ENCODE measurements at places on chromosomes 13 and 19.

GRCh38 chr13:97441368-97441767 is 7.4 kb downstream of the RAP2A start:
- no peak for DNase-seq

GRCh38 chr13:31964168-31964567 is 67.4 kb upstream of the FRY start:
- no peak for DNase-seq

GRCh38 chr19:19068659-19069654 is 5.2 kb downstream of the SLC25A42 start:
- DNase-seq: no peak

DNA sequence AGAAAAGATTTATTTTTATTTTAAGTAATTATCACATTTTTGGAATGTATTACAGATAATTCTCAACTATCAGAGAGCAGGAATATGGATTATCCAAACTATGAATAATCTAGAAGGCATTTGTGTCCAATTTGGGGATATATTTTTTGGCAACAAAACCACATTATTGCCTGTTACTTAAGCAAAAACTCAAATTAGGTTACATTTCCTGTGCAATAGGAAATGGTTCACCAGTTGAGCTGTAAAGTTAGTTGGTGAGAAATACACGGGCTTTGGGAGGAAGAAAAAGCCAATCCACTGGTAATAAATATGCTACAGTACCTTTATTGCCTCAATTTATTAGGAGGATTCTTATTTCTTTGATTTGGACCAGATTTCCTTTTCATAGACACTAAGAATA is 1075.2 kb downstream of the PCDH9 start:
- no peak for DNase-seq

- no peak for DNase-seq
These were observed 4.2 kb downstream of the TUBGCP3 start for GRCh38 chr13:112583592-112584277.

GRCh38 chr13:32940601-32941000 is 75.6 kb upstream of the KL start:
- no peak for DNase-seq

GRCh38 chr13:29761815-29762214 is 88.6 kb downstream of the UBL3 start:
- no peak for DNase-seq

DNA sequence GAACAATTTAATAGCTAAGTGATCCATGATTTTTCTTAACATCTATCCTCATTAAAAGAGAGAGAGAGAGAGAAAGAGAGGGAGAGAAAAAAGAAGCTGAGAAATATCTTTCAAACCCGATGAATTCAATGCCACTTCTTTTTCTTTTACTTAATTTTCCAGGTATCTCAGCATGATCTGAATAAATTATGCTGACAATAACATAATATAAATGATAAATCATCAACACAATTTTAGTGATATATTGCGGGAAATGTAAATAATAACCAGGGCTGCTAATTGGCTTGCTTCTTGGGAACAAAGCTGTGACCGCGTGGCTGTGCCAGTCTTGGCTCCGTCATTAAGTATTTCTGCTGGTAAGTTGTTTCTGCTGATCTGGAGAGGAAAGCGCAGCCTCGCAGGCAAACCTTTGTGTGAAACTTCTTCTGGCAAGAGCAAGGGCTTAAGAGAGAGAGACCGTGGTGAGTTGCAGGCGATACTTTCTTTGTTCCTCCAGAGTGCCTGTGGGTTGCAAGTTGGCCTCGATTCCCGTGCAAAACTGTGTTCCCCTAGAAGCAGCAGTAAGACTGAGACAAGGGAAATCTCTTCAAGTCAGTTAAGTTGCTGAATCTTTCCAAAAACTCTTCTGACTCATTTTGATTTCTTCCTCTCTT is 489.1 kb upstream of the TSHZ3 start:
- no peak for DNase-seq

- DNase-seq: no peak
These were observed 34.3 kb downstream of the N4BP2L2 start for GRCh38 chr13:32504263-32504662.

DNA sequence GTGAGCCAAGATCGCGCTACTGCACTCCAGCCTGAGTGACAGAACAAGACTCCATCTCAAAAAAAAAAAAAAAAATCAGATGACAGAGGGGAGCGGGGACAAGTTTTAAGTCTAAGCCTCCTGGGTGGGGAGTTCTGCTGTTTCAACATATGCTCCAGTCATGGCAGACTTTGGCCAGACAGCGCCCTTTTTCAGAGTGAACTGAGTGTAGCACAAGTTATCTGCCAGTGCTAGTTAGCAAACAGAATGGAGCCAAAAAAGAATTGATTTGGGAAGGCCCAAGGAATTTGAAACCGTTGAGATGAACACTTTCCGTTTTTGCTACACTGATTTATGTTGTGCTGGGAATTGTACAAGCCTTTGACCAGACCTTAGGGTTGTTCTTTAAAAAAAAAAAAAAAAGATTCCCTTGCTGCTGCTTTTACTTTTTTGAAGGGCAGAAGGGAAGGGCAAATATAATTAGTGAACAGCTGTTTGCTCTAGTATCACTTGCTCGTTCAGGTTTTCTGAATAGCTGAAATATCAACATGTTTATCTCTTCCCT is 5.7 kb downstream of the ACTN4 start:
- no peak for DNase-seq

DNA sequence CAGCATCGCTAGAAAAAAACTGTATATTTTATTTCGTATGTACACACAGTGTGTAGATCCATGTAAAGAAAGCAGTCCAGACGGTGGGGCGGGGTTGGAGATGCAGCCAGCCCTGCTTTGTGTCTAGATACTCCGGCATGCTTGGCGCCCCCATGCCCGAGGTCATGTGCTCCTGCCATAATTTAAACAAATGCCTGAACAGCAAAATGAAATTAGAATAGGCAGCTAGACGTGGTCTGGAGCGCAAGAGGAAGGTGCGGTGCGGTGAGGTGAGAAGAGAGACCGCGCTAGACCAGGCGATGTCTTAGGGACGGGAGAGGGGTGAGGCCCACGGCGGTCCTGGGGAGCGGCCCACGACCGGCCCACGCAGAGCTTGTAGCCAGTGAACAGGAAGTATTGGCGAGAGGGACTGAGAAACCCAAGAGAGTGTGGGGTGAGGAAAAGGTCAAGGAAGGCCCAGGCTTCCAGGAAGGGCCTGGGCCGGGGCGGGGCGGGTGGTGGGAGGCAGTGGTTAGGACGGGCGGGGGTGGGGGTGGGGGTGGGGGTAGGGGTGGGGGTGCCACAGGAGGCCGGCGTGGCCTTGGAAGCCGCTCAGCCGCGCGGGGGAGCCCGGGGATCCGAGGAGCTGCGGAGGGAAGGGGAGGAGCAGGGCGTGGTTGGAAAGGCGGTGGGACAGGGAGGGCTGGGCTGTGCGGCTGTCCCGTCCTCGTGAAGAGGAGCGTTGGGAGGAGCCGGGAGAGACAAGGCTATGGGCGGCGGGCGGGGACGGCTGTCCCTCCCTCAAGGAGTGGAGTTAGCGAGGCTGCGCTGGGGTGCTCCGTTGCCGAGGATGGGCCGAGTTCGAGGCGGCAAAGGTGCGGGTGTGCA is 254.7 kb upstream of the SGCG start:
- no peak for DNase-seq

GRCh38 chr19:38060331-38060730 is 153.3 kb downstream of the SIPA1L3 start:
- DNase-seq: no peak

DNA sequence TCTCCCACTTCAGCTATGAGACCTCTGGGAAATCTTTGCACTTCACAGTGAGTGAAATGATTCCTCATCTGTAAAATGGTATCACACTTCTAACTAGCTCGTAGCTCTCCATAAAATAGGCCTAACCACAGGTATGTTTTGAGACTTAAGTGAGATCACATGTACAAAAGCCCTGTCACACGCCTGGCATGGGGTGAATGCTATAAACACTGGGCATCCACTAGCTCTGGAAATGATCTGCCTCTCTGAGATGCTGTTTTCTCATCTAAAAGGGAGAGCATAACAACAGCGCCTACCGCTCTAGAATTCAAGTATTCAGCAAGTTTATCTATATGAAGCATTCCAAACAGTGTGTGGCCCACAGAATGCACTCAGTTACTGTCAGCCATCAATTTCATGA is 2.2 kb downstream of the AKT2 start:
- DNase-seq: no peak

- DNase-seq: peak; percentile 53
These were observed at the start of gene RASAL3 for GRCh38 chr19:15464394-15465385. Gene RASAL3, minus strand, starts transcription at chr19:15464544. Its CDS starts 186 bp downstream, at chr19:15464358.

- DNase-seq: no peak
These were observed 11.6 kb downstream of the ZNF160 start for GRCh38 chr19:53091413-53092254.

DNA sequence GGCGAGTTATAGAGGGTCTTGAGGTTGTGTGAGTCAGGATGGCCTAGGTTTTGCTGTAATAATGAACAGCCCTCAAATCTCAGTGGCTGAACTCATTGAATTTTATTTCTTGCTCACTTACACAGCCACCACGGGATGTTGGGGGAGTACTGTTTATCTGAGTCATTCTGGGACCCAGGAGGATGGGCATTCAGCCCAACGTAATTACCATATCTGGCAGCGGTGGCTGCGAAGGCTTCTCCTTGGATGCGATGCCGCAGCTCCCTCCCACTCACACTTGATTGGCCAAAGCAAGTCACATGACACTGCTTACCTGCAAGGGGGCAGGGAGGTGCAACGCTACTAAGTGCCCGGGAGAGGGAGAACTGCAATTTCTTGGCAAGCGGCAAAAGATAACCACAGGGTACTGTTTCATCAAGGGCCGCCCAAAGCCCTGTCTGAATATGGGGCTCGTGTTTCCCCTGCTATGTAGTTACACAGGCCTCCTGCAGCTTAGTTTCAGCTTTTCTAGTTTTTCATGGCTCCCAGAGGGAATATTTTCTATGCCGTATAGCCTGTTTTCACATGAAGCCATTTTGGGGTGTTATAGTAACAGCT is 19.9 kb downstream of the ZSWIM9 start:
- peak; percentile 49 for DNase-seq

- DNase-seq: no peak
These were observed 5.6 kb downstream of the GFY start for GRCh38 chr19:49430678-49431329.

GRCh38 chr13:103289681-103290080 is 223.5 kb upstream of the SLC10A2 start:
- DNase-seq: no peak

DNA sequence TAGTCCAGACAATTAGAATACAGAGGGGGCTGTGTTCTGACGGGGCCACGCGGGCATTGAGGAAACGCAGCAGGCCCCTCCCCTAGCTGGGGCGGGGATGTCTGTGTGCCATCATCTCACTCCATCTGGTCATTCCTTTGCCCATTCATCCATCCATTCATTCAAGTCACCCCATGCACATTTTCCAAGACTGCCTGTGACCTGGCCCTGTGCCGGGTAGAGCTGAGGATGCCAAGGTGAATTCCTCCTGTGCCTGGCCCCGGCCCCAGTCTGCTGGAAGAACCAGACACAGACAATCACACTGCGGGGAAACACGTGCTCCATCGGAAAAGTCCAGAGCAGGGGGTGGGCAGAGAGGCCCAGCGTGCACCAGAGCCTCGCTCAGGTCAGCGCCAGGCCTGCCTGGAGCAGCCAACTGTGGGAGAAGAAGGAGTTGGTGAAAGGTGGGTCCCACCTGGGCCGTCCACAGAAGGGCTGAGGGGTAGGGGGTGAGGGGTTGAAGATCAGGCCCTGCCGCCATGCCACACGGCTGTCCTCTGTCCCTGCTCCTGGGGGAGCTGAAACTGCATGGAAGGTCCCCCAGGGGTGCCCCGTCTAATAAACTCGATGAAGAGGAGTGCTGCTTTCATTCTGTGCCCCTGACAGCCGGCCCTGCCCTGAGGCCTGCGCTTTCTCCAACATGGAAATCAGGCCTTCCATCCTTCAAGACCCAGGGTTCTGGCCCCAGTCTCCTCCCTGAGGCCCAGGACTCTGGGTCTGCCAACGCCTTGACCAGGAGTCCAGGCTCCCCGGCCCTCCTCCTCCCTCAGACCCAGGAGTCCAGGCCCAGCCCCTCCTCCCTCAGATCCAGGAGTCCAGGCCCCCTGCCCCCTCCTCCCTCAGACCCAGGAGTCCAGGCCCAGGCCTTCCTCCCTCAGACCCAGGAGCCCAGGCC is 1.6 kb upstream of the CACNG6 start:
- DNase-seq: no peak

DNA sequence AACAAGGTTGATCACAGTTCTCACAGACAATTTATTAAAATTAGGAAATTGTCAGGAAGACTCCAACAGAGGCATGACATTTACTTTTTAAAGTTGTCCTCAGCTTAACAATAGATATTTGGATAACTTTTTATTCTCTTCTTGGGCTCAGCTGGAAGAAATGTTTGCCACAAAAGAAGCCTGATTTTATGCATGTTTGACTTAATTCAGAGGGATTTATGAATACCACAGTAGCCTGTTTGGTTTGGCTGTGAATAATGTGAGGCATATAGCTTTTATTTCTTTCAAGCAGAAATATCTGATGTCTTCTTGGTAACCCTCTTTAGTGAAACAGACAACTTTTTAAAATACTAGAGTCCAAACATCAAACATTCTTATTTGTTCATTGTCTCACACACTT is 1464.5 kb upstream of the SLC10A2 start:
- DNase-seq: no peak

- DNase-seq: no peak
These were observed 59.0 kb downstream of the WDFY2 start for GRCh38 chr13:51643105-51643881.

DNA sequence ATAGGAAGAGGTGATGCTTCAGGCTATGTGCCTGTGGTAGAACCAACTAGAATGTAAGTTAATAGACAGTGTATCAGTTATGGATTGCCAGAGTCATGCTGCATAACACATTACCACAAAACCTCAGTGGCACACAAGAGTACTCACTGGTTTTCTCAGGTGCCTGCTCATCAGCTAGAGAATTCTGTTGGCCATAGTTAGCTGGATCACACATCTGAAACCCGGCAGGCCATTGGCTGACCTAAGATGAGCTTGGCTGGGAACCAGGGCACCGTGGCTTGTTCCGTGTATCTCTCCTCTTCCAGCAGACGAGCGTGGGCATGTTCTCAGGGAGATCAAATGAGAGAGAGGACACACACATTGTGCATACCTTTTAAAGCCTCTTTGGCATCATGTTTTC is 76.7 kb downstream of the TEX26 start:
- DNase-seq: no peak

DNA sequence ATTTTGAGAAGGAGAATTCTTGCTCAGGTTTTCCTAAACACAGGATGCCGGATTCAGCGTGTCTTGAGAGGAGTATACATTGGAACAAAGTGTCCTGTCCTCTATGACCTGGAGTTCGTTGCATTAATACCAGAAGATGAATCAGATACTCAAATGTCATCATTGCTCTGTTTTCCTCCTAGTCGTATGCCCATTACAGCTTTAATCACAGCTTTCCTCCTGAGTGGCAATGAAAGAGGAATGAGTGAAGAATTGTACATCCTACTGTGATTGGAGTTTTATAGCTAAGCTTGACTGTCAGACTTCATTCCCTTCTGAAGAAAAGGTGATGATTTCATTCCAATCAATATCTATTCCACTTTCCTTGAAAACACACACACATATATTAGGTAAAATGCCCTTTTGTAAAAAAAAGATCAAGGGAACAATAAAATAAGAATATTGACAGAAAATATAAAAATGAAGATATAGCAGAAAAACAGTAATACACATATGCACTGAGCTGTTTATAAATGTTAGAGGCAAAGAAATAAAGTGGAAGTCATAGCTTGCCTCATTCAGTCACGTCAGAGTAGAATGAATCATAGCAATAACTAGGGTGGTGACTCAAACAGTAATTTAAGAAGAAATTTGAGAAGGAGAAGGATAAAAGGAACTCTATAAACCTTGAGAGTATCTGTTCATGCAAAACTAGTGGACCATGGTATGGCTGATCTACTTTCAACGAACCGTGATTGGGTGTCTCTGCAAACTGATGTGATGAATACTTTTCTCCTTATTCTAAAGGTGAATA is 501.5 kb downstream of the SUCLA2 start:
- no peak for DNase-seq
